ENCODE measurements at places on chromosomes 4 and X. TPM values are rescaled to one million over a fixed set of nuclear protein-coding genes. Genes with fewer than 3 reads are reported as not detected.

DNA sequence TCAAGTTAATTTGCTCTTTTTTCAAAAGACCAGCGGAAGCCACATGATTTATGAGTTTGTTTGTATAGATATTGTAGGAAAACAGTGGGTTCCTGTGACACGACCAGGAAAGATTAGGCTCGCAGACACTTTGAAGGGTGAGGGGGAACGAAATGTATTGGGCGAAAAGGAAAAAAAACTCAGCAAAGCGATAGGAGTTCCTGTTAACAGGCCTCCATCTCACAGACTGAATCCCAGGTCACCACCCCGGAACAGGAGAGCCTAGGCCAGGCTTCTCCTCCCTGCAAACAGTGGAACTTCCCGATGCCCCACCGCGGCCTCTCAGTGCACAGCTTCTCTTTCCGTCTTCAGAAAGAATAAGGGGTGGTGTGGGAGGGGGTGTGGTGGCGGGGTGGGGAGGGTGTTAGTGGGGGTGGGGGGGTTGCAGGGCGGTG, 181.8 kb upstream of the GPRIN3 start:
- no peak for DNase-seq

GRCh38 chr4:3212391-3213105, 36.4 kb upstream of the MSANTD1 start:
- peak; percentile 65 for DNase-seq

DNA sequence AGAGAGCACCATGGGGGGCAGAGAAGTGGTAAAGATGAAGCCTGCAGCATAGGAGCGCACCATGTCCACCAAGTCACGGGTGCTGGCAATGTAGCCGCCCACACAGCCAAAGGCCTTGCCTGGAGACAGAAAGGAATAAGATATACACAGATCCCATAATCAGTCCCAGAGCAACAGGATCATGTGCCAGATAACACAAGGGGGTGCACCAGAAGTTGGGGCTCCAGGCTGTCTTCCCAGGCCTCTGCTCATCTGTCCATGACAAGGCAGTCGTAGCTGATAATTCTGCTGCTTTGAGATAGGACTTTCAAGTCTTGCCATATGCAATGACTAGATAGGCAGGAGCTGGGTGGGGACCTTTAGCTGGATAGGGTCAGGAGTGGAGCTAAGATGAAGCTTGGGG, 14.7 kb downstream of the APEX2 start:
- DNase-seq, result no peak

DNA sequence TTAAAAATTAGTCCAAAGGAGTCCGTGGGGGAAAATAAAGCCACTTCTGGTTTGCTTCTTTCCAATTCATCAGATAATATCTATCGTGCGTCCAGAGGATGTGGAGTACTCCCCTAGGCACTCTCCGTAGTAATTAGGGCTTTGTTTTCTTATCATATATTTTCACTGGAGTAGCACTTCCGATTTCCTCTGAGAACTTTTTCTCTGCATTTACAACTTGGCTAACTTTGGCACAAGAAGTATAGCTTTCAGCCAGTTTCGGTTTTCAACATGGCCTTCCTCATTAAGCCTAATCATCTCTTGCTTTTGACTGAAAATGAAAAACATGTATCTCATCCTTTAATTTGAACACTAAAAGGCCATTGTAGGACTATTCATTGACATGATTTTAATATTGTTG, 80.5 kb downstream of the CASP3 start:
- no peak for DNase-seq

GRCh38 chr4:165813606-165814005, 59.4 kb upstream of the TLL1 start:
- DNase-seq, result no peak

THAP6 gene
- total RNA-seq, result 15.7 TPM

GRCh38 chr4:2245057-2245786, 3.3 kb upstream of the HAUS3 start:
- no peak for DNase-seq

MGAT4D gene
- not detected for total RNA-seq

ABCG2 gene
- 1.7 TPM for total RNA-seq

LIMCH1 gene
- 113 TPM for total RNA-seq

DNA sequence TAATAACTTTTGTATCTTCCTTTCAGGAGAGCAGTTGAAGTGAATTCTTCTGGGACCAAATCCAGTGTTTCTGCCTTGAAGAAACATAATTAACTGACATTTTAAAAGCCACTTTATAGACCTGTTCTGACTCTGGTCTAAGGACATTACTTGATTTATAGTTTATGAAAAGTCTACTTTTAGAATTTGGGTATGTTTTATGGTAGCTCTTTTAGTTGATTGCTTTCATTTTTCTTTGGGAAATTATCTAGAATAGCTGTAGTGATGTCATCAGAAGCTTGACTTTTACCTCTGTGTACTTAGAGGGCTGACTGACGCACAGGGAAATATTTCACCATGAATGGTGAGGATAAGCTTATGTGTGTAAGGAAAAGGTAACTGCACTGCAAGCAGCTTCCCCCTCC, 131.8 kb upstream of the LIMCH1 start:
- DNase-seq, result no peak

ARX gene
- not detected for total RNA-seq

DNA sequence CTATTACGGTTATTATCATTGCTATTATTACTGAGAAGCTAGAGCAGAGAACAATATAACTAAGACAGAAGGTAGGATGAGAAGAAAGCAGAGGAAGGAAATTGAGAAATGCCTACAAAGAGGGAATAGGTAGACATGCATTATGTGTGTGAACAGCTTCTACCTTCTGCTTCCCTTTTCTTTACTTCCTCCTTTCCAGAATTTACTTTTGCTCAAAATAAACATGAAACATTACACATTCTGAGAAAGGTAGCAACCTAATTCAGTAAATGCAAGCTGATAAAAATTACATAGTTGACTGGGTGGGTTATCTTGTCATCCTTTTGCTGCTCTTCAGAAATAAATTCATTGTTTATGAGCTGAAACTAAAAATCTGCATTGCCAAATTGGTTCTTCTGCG, 54.6 kb downstream of the AMOT start:
- no peak for DNase-seq

DNA sequence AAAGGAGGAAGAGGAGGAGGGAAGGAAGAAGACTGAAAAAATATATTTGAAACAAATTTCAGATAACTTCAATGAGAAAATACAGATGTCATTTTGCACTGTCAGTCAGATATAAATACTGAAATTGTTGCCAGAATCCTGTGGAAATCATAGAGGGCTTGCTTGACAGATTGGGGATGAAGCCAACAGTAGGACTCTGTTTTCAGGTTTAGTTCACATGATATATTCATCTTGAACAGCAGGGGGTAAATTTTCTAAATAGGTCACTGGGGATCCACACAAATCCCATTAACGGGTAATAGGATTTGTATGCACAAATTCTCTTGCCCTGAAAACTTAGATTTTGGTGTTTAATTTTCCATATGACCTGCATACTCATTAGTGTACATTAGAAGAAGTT, 103.3 kb upstream of the PCDH18 start:
- DNase-seq, result no peak

DNA sequence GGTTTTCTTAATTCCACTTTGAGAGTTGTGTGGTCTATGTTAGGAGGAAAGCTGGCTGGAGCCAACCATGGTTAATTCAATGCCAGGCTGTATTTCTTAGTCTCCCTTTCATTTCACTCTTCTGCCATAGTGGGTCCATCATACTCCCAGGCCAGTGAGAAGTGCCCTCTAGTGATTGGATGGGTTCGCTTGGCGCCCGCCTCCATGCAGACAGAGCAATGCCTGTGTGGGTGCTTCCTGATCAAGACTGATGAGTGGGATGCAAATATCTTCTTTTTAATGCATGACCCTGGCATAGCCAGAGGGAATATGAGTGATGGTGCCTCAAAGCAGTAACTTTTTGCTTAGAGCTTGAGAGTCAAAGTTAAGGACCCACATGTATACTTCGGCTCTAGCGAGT, 6.4 kb downstream of the BMX start:
- no peak for DNase-seq

DNA sequence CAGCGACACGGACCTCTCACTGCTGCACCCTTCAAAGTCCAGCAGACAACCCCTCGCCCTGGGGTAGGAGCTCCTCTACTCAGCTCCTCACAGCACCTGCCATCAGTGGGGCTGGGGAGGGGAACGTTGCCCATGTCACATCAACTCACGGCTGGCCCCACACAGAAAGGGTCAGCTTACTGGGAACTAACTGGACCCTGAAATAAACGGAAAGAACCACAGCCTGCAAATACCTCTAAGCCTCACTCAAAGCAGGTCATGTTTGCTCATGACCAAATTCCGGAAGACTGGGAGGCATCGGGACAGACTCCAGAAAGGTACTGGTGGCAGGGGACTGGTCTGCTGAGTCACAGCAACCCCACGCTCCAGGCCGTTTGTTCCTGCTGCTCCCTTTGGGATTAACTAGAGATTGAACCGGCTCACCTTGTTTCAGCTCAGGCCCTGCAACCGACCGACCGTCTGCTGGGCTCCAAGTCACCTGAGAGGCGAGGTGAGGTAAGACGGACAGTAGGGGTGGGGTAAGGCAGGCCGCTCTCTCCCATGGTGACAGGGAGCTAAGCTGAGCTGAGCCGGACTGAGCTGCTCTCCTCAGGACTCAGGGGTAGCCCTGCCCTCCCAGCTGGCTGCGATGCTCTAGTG, 5.6 kb downstream of the G6PD start:
- DNase-seq, result no peak

- DNase-seq, result no peak
These were observed 116.9 kb downstream of the STPG2 start for GRCh38 chr4:98026362-98026761.

PF4V1 gene
- total RNA-seq, result not detected

GRCh38 chr4:165780735-165781134, 92.3 kb upstream of the TLL1 start:
- DNase-seq, result no peak

DNA sequence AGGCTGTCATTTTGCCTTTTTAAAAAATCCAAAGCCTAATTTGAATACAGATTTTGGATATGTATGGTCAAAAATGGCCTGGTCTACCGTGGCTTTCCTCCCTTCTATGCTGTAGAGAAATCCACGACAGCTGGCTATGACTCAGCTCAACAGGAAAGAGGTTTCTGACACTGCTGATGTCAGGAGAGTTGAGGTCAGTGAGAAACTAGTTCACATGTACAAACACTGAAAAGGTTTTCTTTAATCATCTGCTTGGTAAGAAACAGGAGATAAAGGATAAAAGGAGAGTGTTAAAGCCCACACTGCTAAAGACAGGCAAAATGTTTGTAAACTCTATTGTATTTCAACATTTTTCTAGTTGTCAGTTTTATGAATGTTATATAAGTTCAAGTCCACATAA, 113.9 kb downstream of the NYX start:
- no peak for DNase-seq

DNA sequence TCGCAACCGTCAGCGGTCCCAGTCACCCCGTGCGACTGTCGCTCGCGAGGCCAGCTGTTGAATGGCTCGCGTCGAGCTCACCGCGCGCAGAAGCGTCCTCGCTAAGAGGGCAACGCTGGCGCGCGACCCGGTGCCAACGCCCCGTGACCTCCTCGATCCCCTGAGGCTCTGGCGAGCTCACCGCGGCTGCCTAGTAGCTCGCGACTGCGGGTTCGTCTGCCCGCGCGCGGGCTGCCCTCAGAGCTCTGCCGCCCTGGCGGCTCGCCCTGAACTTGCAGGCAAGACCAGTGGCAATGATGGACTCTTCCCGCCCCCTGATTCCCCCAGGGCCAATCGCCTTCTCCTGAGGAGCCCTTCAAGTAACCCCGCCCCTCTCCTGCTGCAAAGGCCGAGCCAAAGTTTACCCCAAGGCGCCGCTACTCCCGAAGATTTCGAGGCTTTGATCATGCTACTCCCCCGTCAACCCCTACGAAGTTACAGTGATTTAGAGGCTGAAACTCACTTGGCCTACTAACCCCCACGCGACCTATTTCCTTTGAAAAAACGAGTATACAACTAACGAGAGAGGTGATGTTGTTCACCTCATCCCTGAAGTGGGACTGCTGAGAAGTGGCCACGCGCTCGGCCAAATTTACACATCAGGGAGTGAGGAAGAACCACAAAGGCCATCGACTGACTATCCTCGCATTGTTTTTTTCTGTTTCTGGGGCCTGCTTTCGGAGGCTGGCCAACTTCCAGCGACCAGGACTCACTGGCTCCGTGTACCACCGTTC, 37.5 kb downstream of the PGRMC1 start:
- DNase-seq, result no peak

DNA sequence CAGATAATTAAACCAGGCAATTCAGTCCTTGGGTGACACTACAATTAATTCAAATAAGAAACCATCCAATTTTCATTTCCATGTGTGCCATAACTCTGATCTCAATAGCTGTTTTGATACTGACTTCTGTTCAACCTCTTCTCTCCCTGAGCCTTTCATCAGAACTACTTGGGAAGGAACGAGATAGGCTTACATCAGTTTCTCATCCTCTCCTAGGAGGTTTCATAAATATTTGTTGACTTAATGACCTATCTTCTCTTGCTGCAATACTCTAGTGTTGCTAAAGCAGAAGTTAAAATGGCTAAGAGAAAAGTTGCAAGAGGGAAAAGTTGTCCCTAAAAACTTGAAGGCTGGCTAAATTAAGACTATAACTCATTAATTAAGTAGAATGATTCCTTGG, 41.8 kb downstream of the PRKG2 start:
- no peak for DNase-seq

CXorf65 gene
- 2.2 TPM for total RNA-seq

DNA sequence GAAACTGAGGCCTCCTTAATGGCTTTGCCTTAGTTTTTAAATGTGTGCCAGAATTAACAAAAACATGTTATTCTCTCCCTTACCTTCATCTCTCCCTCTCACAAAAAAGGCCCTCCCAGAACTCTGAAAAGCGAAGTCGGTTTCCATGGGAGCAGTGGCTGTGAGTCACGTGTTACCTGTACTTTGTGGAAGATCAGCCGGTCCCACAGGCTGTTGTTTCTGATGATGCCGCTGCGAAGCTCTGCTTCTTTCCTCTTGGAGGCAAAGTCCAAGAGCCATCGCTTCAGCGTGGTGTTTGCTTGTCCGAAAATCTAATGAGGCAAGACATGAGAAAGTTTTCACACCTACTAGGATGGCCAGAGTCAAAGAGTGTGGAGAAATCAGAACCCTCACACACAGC, 32.5 kb upstream of the CENPU start:
- no peak for DNase-seq

DNA sequence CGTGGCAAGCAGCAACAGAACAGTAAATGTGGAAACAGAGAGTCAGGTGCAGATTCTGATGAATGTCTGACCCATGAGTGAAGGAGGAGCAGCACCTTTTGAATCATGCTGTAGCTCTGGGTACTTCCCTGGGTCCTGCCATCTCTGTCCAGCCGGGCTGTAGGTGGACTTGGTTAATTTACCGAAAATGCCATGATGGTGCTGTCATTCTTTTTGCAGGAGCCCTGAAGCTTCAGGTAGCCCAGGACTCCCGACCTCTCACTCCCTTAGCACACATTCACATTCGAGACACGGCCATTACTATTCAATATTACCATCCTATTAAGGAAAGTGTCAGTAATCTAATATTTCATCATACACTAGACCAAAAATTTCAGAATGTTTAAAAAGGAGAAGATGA, 320.9 kb downstream of the STK32B start:
- no peak for DNase-seq

- DNase-seq, result no peak
These were observed 178.9 kb downstream of the RAPGEF2 start for GRCh38 chr4:159281771-159282170.

GRCh38 chrX:124769166-124769565, 422.8 kb downstream of the SH2D1A start:
- no peak for DNase-seq

XAGE2 gene
- total RNA-seq, result not detected
